ENCODE measurements at places on chromosomes 7 and 10. TPM values are rescaled to one million over a fixed set of nuclear protein-coding genes. Genes with fewer than 3 reads are reported as not detected.

Gene CTAGE8
- total RNA-seq: 0.58 TPM

Gene WAPL
- total RNA-seq: 54.2 TPM

Gene SCIN
- total RNA-seq: 0.29 TPM

Gene CUZD1
- 1.8 TPM for total RNA-seq

Gene OR2A12
- total RNA-seq: not detected

Gene CPXM2
- total RNA-seq: not detected

Gene BLOC1S2
- total RNA-seq: 69.7 TPM

Gene CDC14C
- not detected for total RNA-seq

Gene PRKAR1B
- 28.3 TPM for total RNA-seq

Gene CRHR2
- not detected for total RNA-seq

Gene SFRP5
- total RNA-seq: not detected

Gene ARHGEF35
- 4.0 TPM for total RNA-seq

Gene GIMAP4
- total RNA-seq: 59.3 TPM

Gene NUTM2E
- 0.11 TPM for total RNA-seq

Gene ZNF107
- total RNA-seq: 13.5 TPM

Gene SPOCK2
- total RNA-seq: 63.0 TPM

Gene CELF2
- total RNA-seq: 154 TPM

Gene BCCIP
- 130 TPM for total RNA-seq

Gene CHST15
- 0.24 TPM for total RNA-seq

Gene ERVW-1
- total RNA-seq: not detected
